CD8-positive, alpha-beta memory T cell (primary cell): ENCODE measurements at places on chromosomes 4 and X. TPM values are rescaled to one million over a fixed set of nuclear protein-coding genes. Genes with fewer than 3 reads are reported as not detected.

Gene BRS3
- total RNA-seq, result not detected

Gene ADH1A
- total RNA-seq, result not detected

Gene SUPT20HL2
- not detected for total RNA-seq

Gene SHROOM3
- not detected for total RNA-seq

Gene GSX2
- total RNA-seq, result not detected

Gene SHROOM4
- total RNA-seq, result not detected

Gene TCEAL7
- total RNA-seq, result not detected

Gene FOXR2
- total RNA-seq, result not detected

Gene ZC4H2
- total RNA-seq, result 7.1 TPM

Gene C4orf50
- 0.24 TPM for total RNA-seq

Gene GLRA2
- total RNA-seq, result not detected

Gene CLNK
- 0.31 TPM for total RNA-seq

Gene NAA11
- not detected for total RNA-seq

Gene YY2
- total RNA-seq, result 2.0 TPM

Gene ADGRG4
- total RNA-seq, result not detected

Gene LSM6
- 96.4 TPM for total RNA-seq

Gene PCYT1B
- total RNA-seq, result not detected

Gene XAGE1A
- not detected for total RNA-seq

Gene TEC
- 1.6 TPM for total RNA-seq

Gene PNMA6F
- not detected for total RNA-seq

Gene DCAF8L2
- total RNA-seq, result not detected

Gene NCAPG
- total RNA-seq, result 52.1 TPM

Gene SATL1
- total RNA-seq, result not detected

Gene GRPR
- total RNA-seq, result 0.22 TPM

Gene PABPC4L
- not detected for total RNA-seq

Gene FAM47E
- not detected for total RNA-seq

Gene HUWE1
- total RNA-seq, result 437 TPM

Gene P2RY8
- 47.1 TPM for total RNA-seq

Gene SPACA5
- not detected for total RNA-seq

Gene ARSJ
- not detected for total RNA-seq

Gene OPRPN
- total RNA-seq, result not detected

Gene ARAP2
- total RNA-seq, result 49.9 TPM

Gene PRIMPOL
- 19.0 TPM for total RNA-seq

Gene P2RY4
- total RNA-seq, result not detected

Gene GPR119
- total RNA-seq, result not detected

Gene SUPT20HL1
- not detected for total RNA-seq

Gene RAB40AL
- 0.35 TPM for total RNA-seq

Gene SSX3
- not detected for total RNA-seq

Gene MPC1L
- total RNA-seq, result not detected

Gene LUZP4
- not detected for total RNA-seq

Gene LYAR
- 95.8 TPM for total RNA-seq

Gene BMX
- not detected for total RNA-seq

Gene BGN
- not detected for total RNA-seq

Gene METTL14
- 42.9 TPM for total RNA-seq

Gene UGT2B10
- not detected for total RNA-seq

Gene MMAA
- total RNA-seq, result 14.9 TPM

Gene TCEAL2
- not detected for total RNA-seq

Gene LONRF3
- total RNA-seq, result 1.3 TPM

Gene KCND1
- total RNA-seq, result 0.72 TPM

Gene PLXNA3
- 34.1 TPM for total RNA-seq

Gene MAP7D2
- 0.28 TPM for total RNA-seq
